ENCODE measurements at places on chromosomes 2 and 18. TPM values are rescaled to one million over a fixed set of nuclear protein-coding genes. Genes with fewer than 3 reads are reported as not detected.

DNA sequence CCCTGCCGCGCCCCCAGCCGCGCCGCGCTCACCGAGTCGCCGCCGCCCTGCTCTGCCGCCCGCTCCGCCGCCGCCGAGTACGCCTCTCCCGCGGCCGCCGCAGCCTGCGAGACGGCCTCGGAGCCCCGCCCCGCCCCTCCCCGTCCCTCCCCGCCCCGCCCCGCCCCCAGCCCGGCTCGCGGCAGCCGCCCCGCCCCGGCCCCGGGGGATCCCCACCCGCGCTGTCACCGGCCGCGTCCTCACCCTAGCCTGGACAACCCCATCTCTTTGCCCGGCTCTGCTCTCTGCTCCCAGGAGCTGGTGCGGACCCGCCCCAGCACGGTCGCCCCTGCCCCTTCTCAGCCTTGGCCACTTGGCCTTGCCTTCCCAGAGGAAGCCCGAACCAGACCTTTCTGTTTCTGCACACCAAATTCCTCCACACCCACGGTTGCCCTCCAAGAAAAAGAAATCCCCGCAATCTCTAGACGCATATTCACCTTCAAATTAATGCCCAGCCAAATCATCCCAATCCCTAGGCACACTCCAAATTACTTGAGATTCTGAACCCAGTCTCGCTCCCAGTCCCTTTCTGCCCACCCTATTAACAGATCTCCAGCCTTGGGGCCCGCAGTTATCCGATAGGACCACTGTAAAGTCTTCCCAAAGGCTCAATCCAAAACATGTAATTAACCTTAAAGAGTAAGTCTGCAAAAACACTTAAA is at the start of gene CYRIA:
Gene CYRIA, minus strand, starts transcription at position 87 of the 701 bp plus-strand sequence. CDS start 77,715 bp downstream, outside the sequence.
- H3K4me1 ChIP-seq: peaks cover 31% of the 10 kb centered on the region
- H3K36me3 ChIP-seq: no peaks in the 10 kb centered on the region
- H3K4me3 ChIP-seq: peak within 1 kb of the TSS; percentile 50
- no peaks in the 10 kb centered on the region for H3K27me3 ChIP-seq
- peak; percentile 87 for DNase-seq

DNA sequence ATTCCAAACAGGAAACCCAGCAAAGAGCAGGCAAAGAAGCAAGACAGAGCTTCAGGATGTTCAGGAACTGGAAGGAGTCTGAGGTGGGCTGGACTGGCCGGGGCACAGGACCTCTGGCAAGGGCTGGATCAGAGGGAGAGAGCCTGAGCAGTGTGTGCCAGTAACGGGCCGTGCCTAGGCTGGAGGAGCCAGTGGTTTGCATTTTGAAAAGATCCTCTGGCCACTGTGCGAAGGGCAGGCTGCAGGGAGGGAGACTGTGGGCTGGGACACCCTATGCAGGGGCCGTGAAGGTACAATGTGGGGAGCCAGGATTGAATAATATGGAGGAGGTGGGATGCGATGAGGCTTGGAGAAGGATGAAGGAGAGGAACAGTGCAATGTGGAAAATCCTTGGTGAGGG is 6.2 kb upstream of the SDC1 start:
- H3K4me3 ChIP-seq: no peak overlapping the region
- no peaks in the 10 kb centered on the region for H3K4me1 ChIP-seq
- DNase-seq: no peak
- H3K27ac ChIP-seq: no peak overlapping the region

GRCh38 chr2:12020833-12021469 is 274.5 kb downstream of the LPIN1 start:
- no peak overlapping the region for H3K4me3 ChIP-seq
- no peaks in the 10 kb centered on the region for H3K36me3 ChIP-seq
- no peak for DNase-seq
- H3K4me1 ChIP-seq: no peaks in the 10 kb centered on the region
- no peaks in the 10 kb centered on the region for H3K27me3 ChIP-seq
- no peak overlapping the region for H3K27ac ChIP-seq

- no peak for DNase-seq
- peak overlapping the region; percentile 83 for H3K4me3 ChIP-seq
- H3K27me3 ChIP-seq: no peaks in the 10 kb centered on the region
- no peaks in the 10 kb centered on the region for H3K36me3 ChIP-seq
- H3K4me1 ChIP-seq: peaks cover 7% of the 10 kb centered on the region
These were observed 15.3 kb downstream of the NMUR1 start for GRCh38 chr2:231514951-231515297.

The LCT gene
- polyA plus RNA-seq: not detected

The HDAC4 gene
- polyA plus RNA-seq: 13.9 TPM

DNA sequence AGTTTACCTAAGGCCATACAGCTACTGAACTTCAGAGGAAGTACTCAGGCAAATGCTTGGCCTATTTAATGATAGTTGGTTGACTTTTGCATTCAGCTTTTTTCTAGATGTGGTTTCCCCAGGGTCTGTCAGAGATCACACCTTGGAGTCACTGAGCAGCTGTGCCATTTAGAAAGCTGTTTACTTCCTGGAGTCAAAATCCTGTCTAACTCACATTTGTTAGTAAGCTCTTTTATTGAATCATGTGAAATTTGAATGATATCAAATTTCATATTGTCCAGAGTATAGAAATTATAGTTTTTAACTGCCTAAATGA is 7.6 kb upstream of the TRIB2 start:
- no peaks in the 10 kb centered on the region for H3K36me3 ChIP-seq
- H3K27me3 ChIP-seq: no peaks in the 10 kb centered on the region
- peaks cover 18% of the 10 kb centered on the region for H3K4me1 ChIP-seq
- no peak for DNase-seq

DNA sequence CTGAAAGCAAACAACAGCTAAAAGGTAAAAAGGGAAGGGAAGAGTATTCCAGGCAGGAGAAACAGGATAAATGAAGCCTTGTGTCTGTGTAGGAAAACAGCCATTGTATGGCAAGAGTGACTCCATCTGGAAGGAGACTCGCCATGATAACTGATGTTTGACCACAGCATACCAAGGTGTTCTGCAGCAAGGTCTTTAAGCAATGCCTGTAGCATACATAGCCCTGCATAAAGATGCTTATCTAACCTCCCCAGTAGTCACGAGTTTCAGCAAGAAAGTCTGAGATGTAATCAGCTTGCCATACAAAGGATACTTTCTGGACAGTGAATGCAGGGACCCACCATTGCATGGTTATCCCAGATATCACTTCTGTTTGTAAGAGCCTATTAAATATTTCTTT is 11.9 kb upstream of the CCNT2 start:
- no peak for DNase-seq
- H3K4me3 ChIP-seq: no peak overlapping the region
- no peaks in the 10 kb centered on the region for H3K4me1 ChIP-seq
- H3K27ac ChIP-seq: no peak overlapping the region

The CD226 gene
- polyA plus RNA-seq: 0.29 TPM

The ALPG gene
- not detected for polyA plus RNA-seq

The PREB gene
- polyA plus RNA-seq: 99.4 TPM

GRCh38 chr2:138507267-138507666 is 5.7 kb downstream of the SPOPL start:
- no peak for DNase-seq
- H3K27me3 ChIP-seq: no peaks in the 10 kb centered on the region
- no peak overlapping the region for H3K4me3 ChIP-seq
- H3K4me1 ChIP-seq: peaks cover 41% of the 10 kb centered on the region
- no peak overlapping the region for H3K27ac ChIP-seq

The MMADHC gene
- polyA plus RNA-seq: 34.0 TPM

- DNase-seq: no peak
- H3K27me3 ChIP-seq: no peaks in the 10 kb centered on the region
- H3K4me1 ChIP-seq: no peaks in the 10 kb centered on the region
- H3K4me3 ChIP-seq: no peak overlapping the region
- no peak overlapping the region for H3K27ac ChIP-seq
These were observed 85.8 kb downstream of the LIPG start for GRCh38 chr18:49647496-49648168.

DNA sequence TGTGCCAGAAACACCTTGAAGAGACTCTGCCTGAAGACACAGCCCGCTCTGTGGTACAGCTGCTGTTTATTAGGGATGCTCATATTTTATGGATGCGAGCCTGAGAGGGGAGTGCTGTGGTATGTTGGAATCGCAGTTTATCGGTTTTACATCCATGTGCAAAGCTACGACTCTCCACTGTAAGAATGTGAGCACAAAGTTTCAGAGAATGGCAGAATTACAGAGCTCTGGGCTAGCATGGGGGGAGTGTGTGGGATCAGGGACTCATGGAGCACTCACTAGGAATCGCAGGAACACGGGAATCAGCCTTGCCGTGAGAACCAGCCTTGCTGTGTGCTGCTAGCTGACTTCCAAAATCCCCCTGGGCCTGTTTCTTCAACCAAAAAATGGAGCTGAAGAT is 199.9 kb downstream of the RNF144A start:
- no peaks in the 10 kb centered on the region for H3K36me3 ChIP-seq
- no peaks in the 10 kb centered on the region for H3K4me1 ChIP-seq
- H3K27me3 ChIP-seq: no peaks in the 10 kb centered on the region
- DNase-seq: no peak
- H3K4me3 ChIP-seq: no peak overlapping the region

The POLR1A gene
- polyA plus RNA-seq: 4.2 TPM

The ST8SIA3 gene
- not detected for polyA plus RNA-seq

The AQP12B gene
- not detected for polyA plus RNA-seq

The MLPH gene
- 60.3 TPM for polyA plus RNA-seq

The TDRD15 gene
- not detected for polyA plus RNA-seq

DNA sequence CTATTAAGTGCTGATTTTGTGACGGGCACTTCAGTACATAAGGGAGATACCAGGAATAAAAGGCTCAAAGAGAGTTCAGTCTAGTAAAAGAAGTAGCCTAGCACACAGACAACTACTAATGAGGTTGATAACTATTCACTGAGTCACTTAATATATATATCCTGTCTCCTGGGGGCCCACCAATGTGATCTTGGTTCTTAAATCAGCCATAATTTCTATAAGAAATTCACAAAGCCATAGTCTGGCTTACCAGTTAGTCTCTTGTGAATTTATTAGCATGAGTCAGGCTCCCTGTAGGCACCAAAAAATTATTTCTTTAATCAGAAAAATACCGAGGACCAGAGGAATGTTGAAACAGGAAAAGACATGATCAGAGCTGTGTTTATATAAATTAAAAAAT is 10.4 kb downstream of the KCNE4 start:
- no peak overlapping the region for H3K27ac ChIP-seq
- no peak overlapping the region for H3K4me3 ChIP-seq
- H3K36me3 ChIP-seq: no peaks in the 10 kb centered on the region
- DNase-seq: no peak
- no peaks in the 10 kb centered on the region for H3K4me1 ChIP-seq

GRCh38 chr2:121690095-121690494 is 40.8 kb upstream of the CLASP1 start:
- H3K27me3 ChIP-seq: no peaks in the 10 kb centered on the region
- H3K36me3 ChIP-seq: no peaks in the 10 kb centered on the region
- no peak overlapping the region for H3K27ac ChIP-seq
- no peaks in the 10 kb centered on the region for H3K4me1 ChIP-seq

The CLK1 gene
- polyA plus RNA-seq: 235 TPM

GRCh38 chr2:47313141-47313691 is 89.7 kb upstream of the MSH2 start:
- no peak for DNase-seq
- no peaks in the 10 kb centered on the region for H3K36me3 ChIP-seq
- no peak overlapping the region for H3K27ac ChIP-seq
- H3K4me1 ChIP-seq: peaks cover 22% of the 10 kb centered on the region

The MOGAT1 gene
- polyA plus RNA-seq: 0.19 TPM

DNA sequence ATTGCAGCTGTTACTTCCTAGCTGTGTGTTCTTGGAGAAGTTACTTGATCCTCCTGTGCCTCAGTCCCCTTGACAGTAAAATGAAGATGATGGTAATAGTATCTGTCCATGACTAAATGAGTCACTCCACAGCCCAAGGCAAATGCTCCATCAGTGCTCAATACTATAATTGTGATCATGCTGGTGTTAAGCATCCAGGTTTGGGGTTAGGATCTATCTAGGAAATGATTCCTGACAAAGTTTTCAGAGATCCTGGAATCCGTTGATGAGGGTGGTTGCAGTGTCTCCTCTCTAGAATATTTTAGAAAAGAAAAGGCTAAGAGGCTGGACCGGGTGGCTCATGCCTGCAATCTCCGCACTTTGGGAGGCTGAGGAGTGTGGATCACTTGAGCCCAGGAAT is 2.7 kb upstream of the PRELID3A start:
- no peak for DNase-seq
- no peak overlapping the region for H3K27ac ChIP-seq
- no peaks in the 10 kb centered on the region for H3K4me1 ChIP-seq
- H3K4me3 ChIP-seq: no peak overlapping the region

- H3K36me3 ChIP-seq: no peaks in the 10 kb centered on the region
- no peak overlapping the region for H3K4me3 ChIP-seq
- H3K27me3 ChIP-seq: no peaks in the 10 kb centered on the region
- peaks cover 80% of the 10 kb centered on the region for H3K4me1 ChIP-seq
These were observed 63.8 kb downstream of the PTPRM start for GRCh38 chr18:7630731-7631442.

- no peak overlapping the region for H3K4me3 ChIP-seq
- no peak overlapping the region for H3K27ac ChIP-seq
- H3K4me1 ChIP-seq: no peaks in the 10 kb centered on the region
These were observed 10.4 kb downstream of the IL36A start for GRCh38 chr2:113015655-113016054.

GRCh38 chr2:145723872-145724271 is 1204.0 kb upstream of the ZEB2 start:
- H3K36me3 ChIP-seq: no peaks in the 10 kb centered on the region
- H3K4me3 ChIP-seq: no peak overlapping the region
- H3K27me3 ChIP-seq: no peaks in the 10 kb centered on the region

The CDH7 gene
- not detected for polyA plus RNA-seq

The ANKRD62 gene
- polyA plus RNA-seq: not detected

GRCh38 chr2:4915357-4915756 is 776.8 kb upstream of the SOX11 start:
- H3K4me3 ChIP-seq: no peak overlapping the region
- no peaks in the 10 kb centered on the region for H3K27me3 ChIP-seq
- no peaks in the 10 kb centered on the region for H3K4me1 ChIP-seq
- H3K36me3 ChIP-seq: no peaks in the 10 kb centered on the region

GRCh38 chr2:88810017-88810416 is 118.5 kb downstream of the RPIA start:
- no peak overlapping the region for H3K27ac ChIP-seq
- DNase-seq: no peak
- H3K27me3 ChIP-seq: no peaks in the 10 kb centered on the region
- no peak overlapping the region for H3K4me3 ChIP-seq
- no peaks in the 10 kb centered on the region for H3K36me3 ChIP-seq

DNA sequence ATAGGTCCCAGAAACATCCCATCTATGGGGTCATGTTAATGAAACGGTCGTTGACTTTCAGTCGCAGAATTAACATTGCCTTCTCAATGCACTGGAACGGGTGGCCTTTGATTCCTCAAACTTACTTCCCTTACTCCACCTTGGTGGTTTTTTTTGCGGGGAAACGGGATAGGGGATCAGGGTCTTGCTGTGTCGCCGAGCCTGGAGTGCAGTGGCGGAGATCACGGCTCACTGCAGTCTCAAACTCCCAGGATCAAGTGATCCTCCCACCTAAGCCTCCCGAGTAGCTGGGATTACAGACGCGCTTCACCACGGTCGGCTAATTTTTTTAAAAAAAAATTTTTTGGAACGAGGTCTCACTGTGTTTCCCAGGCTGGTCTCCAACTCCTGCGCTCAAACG is 754 bp downstream of the ATG16L1 start:
- peaks cover 22% of the 10 kb centered on the region for H3K4me1 ChIP-seq
- peak overlapping the region; percentile 96 for H3K4me3 ChIP-seq
- H3K36me3 ChIP-seq: peaks cover 5% of the 10 kb centered on the region
- peak overlapping the region; percentile 94 for H3K27ac ChIP-seq
- H3K27me3 ChIP-seq: no peaks in the 10 kb centered on the region

Measured in heart left ventricle (tissue), 16 donors.